ENCODE measurements at places on chromosomes 7 and 10.

DNA sequence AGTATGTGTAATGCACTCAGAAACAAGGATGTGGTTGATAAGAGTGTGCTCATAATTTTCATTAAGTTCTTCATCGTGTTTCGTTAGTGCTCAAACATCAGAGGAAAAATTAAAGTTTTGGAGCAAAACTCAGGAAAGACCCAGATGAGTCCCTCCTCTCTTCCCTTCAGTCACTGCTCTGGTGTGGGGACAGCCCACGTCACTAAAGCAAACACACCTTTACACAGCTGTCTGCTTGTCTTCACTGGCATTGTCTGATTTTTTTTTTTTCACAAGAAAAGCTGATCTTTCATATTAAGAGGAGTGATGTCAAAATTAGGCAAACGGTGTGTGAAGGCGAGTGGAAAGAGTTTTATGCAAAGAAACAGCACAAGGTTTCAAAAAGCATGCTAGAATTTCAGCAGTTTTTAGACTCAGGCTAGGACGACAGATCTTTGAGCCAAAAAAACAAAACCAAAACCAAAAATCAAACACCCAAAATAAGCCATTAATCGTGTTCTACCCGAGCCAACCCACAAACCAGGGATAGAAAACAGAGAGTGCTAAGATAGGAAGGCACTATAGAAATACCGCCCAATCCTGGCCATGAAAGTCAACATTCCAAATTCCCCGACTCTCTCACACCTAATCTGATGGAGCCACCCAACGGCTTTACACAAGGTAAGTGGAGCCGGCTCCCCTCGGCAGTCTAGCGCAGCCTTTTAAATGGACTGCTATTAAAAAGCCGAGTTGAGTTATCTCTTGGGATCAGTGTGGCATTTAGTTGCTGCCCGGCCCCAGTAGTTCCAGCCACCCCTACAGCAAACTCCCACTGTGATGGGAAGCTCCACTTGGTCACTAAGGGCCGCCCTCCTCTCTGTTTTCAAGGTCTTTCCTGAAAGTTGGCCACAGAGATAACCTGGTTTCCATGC, 27.9 kb upstream of the GATA3 start:
- DNase-seq, result no peak

GRCh38 chr10:23094786-23095403, 484 bp upstream of the MSRB2 start:
- no peak for DNase-seq

- DNase-seq, result peak; percentile 53
Observed at GRCh38 chr7:138170959-138171703, 94.9 kb downstream of the AKR1D1 start.

DNA sequence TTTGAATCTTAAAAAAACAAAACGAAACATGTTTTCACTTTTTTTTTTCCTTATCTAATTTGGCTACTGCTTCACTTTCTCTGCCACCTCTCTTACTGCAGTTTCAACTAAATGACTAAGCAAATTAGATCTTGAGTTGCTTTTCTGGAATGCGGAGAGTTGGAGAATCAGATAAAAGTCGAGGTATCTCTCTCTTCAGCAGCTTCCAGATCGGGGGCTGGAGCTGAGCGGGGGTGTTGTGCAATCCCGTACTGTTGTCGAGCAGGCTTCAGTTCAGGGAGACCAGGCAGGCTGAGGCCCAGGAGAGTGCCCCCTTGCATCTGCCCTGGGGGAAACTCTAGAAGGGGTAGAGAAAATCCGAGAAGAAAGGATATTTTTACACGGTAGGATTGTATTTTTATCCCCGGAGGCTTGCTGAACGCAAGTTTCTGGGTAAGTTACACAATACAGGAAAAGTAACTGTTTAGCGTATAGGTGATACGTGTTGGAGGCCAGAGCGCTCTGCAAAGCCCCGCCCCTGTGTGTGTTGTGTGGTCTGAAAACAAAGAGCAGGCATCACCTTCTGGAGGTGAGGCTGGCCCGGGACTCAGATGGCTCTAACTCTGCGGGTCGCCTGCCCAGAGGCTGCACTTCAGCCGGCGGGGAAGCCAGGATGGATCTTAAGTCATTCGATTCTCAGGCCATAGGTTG, 116.6 kb downstream of the KLF6 start:
- peak; percentile 12 for DNase-seq

GRCh38 chr10:131311661-131312477, at the start of gene TCERG1L:
Gene TCERG1L, minus strand, starts transcription at chr10:131311721. Its CDS starts 86 bp downstream, at chr10:131311635.
- peak; percentile 3 for DNase-seq

DNA sequence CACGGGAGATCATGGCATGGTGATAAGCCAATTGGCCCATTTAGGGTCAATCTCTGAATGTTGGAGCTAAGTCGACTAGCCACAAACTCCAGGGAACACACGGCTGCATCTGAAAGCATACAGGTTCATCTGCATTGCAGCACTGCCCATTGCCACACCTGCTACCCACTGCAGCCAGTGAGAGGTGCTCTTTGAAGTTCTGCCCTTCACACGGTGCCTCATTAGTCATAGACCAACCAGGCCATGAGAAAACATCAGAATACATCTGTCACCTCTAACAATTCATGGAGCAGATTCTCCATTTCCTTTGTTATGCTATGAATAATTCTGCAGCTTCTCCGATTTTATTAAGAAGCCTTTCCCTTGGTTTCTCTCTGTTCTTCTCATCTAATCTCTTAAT, 65.7 kb upstream of the FAM204A start:
- no peak for DNase-seq

DNA sequence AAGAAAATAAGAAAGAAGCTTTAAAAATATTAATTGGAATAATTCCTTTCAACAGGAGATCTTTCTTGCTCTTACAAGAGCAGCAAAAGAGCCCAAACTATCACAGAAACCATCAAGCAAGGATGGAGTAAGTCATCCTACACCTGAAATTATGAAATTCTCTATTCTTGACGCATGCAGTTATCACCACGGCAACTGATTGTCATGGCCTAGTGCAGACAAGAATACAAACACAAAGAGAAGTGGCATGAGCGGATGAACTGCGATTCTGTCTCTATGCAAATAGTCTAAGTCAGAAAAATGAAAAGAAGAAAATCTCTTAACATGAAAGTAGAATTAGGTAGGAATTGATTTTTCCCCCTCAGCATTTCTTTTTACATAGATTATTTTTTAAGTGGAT, 54.8 kb upstream of the SLC35B4 start:
- DNase-seq, result no peak

GRCh38 chr7:76233538-76234281, 32.0 kb downstream of the SRRM3 start:
- DNase-seq, result no peak

DNA sequence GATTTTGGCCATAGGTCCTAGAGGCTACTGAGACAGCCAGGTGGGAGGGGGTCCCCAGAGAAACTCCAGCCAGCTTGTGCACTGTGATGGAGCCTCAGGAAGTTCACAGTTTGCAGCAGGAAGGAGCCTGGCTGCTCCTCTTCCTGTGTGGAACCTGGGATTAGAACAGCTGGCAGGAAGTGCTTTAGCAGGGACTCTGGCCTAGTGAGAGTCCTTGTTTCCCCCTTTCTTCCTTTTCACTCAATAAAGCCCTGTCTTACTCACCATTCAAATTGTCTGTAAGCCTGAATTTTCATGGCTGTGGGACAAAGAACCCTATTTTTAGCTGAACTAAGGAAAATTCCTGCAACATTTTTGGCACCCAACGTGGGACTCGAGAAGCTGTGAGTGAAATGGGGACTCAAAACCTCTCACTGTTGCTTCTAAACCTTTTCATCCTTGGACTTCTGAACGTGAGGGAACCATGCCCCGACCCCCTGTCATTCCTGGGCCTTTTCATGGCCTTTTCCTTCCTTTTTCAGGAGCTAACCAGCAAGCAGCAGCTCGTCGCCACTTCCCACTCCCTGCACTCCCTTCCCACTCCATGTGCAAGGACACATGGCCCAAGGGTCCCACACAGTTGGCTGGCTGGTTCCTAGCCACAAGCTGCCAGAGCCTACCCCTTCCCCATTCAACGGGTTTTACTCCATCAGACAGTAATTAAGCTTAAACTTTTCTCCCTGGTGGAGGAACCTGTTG, 32.8 kb upstream of the SORCS3 start:
- DNase-seq, result no peak

DNA sequence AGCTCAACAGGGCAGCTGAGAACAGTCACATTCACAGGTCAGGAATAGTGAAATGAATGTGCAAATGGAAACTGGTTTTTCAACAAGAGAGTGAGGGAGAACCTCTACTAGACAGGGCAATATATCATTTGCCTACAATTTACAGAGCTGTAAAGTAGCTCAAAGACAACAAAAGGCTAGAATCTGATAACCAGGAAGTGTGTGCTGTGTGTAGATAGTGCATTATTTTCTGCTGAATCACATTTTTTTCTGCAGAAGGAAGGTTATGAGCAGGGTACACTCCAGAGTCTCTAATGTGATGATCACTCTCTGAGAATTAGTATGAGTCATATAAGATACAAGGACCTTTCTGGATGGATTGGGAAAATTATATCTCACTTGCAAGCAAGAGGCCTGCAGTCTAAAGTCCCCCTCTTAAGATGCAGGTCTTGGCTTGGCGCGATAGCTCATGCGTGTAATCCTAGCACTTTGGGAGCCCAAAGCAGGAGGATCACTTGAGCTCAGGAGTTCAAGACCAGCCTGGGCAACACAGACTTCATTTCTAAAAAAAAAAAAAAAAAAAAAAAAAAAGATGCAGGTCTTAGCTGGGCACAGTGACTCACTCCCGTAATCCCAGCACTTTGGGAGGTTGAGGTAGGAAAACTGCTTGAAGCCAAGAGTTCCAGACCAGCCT, 59.9 kb upstream of the COBL start:
- DNase-seq, result no peak

DNA sequence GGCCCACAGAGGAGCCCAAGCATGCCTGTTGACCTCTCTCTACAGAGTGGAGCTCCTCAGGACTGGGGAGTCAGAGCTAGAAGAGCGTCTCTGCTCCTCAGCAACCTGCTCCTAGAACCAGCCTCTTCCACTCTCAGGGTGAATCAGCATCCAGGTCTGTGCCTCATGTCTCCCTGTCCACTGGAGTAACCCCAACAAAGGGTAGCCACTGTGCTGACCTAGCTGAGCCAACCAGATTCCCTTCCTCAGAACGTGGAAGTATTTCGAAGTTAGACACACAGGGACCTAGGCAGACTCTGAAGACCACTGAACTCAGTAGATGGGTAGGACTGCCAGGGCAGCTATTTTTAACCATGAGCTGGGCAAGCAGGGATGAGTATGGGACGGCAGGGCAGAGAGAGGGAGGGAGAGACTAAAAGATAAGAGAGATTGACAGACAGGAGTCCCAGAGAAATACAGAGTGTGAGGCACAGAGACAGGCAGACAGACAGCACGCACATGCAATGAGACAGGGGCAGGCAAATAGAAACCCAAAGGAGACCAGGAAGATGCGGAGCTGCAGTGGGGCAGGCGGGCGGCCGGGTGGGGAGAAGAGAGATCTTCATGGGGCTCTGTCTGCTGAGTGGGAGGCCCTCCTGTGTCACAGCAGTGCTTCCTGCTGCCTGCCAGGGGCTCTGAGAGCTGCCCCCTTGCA, 56.7 kb downstream of the OSBPL3 start:
- no peak for DNase-seq

DNA sequence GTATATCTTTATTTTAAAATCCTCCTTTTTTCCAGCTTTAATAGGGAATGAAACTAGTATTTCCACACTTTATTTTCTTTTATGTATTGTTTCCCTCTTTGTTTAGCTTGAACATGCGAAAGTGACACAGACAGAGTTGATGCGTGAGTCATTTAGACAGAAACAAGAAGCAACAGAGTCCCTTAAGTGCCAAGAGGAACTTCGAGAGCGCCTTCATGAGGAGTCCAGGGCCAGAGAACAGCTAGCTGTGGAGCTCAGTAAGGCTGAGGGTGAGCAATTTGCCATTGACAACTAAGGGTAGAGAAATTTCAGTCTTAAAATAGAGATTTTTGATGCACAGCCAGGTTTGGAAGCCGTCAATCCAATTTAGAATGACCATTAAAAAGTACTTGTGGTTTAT, 73.1 kb downstream of the CYP51A1 start:
- peak; percentile 81 for DNase-seq

GRCh38 chr7:15558756-15559155, 3.1 kb downstream of the AGMO start:
- no peak for DNase-seq

DNA sequence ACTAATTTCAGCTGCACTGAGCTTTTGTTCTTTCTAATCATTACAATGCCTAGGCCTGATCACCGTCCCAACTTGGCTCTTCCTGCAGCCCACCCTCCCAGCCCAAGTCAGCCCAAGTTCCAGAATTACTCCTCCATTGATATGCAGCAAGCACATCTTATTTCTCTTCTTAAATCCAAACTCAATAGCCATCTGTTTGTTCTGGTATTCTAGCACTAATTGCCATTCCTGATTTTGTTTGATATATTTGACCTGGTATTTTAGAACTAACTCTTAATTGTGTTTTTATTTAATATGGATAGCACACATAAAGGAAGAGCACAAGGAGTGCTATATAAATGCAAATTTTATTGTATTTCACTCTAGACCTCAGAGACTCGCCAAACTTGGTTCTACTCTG, 241.2 kb downstream of the SKIDA1 start:
- no peak for DNase-seq

DNA sequence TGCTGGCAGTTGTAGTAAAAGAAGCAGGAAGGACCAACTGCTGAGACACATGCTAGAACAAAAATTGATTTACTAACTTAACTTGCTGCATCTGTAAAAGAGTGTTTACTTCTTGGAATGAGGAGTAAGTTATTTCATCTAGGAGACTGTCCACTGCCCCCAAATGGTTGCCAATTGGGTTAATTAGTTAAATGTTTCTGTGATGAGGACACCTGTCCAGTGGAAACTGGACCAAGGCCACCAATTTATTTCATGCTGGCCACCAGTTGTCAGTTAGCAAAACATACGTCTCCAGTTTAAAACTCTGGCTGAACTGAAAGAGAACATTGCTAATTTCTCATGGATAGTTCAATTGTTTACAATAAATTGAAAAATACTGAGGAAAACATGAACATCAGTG, 191.7 kb downstream of the PPP1R9A start:
- no peak for DNase-seq

DNA sequence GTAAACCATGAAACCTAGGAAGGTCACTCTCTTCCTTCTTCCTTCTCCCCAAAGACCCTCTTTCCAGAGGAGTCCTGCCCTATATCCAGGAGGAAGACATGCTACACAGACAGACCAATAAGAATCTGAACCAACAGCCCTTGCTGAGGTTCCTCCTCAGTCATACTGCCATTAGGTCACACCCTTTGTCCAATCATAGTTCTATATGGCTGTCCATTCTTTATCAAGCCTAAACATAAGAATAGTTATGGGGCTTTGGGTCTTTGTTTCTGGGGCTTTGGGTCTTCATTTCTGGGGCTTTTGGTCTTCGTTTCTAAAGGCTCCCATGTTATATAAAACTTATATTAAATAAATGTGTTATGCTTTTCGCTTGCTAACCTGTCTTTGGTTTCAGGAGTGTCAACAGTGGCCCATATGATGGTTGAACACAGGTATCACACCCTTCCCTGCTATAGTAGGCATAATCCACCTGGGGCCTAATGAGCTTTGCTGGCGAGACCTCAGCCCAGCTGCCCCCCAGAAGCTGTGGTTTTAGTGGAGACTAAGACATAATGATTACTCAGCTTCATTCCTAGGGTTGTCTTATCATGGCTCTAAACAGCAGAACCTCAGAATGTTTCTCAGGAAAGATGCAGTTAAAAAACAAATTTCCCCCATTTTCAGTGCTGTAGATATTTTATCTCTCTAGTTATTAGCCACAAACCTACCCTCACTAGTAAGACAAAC, 91.6 kb downstream of the ELMO1 start:
- DNase-seq, result no peak

- no peak for DNase-seq
Observed at GRCh38 chr7:127949769-127950222, 81.4 kb downstream of the LRRC4 start.

Data from suppressor macrophage treated with lipopolysaccharide for 4 hours (primary cell).